ENCODE measurements at places on chromosomes 12 and 14. TPM values are rescaled to one million over a fixed set of nuclear protein-coding genes. Genes with fewer than 3 reads are reported as not detected.

Gene PUS7L
- total RNA-seq, result 33.8 TPM

Gene KRT85
- not detected for total RNA-seq

Gene LRCOL1
- not detected for total RNA-seq

Gene SLC25A47
- not detected for total RNA-seq

Gene SOS2
- total RNA-seq, result 26.6 TPM

Gene CABP1
- not detected for total RNA-seq

Gene DYNC1H1
- total RNA-seq, result 377 TPM

Gene GPX2
- total RNA-seq, result not detected

Gene FAM222A
- 1.3 TPM for total RNA-seq

Gene TSPAN11
- 0.14 TPM for total RNA-seq

Gene ADAMTS20
- total RNA-seq, result not detected

Gene ALDH1L2
- 30.5 TPM for total RNA-seq

Gene IFI27
- total RNA-seq, result 43.2 TPM

Gene RPL10L
- not detected for total RNA-seq

Gene EAPP
- 37.9 TPM for total RNA-seq

Gene SRP54
- 89.7 TPM for total RNA-seq

Gene TAS2R31
- 7.7 TPM for total RNA-seq

Gene OTX2
- total RNA-seq, result not detected

Gene EEA1
- 21.9 TPM for total RNA-seq

Gene ACOT6
- total RNA-seq, result not detected

Gene IGF1
- total RNA-seq, result 0.22 TPM

Gene ARHGEF40
- 17.5 TPM for total RNA-seq

Gene EXOC3L4
- total RNA-seq, result 2.4 TPM

Gene TAS2R42
- not detected for total RNA-seq

Gene SOAT2
- total RNA-seq, result not detected

Gene GPD1
- total RNA-seq, result not detected

Gene FAM90A1
- 0.14 TPM for total RNA-seq

Gene TMEM30B
- total RNA-seq, result not detected

Gene WNT1
- not detected for total RNA-seq

Gene CFAP73
- not detected for total RNA-seq

Gene KLRB1
- not detected for total RNA-seq

Gene SELPLG
- total RNA-seq, result 2.1 TPM

Gene B4GALNT1
- total RNA-seq, result 5.3 TPM

Gene HOXC9
- 5.0 TPM for total RNA-seq

Gene FLVCR2
- total RNA-seq, result 1.1 TPM

Gene DNAJC22
- 2.1 TPM for total RNA-seq

Gene SNAPC1
- total RNA-seq, result 10.6 TPM

Gene TMEM229B
- 0.43 TPM for total RNA-seq

Gene IRAK3
- total RNA-seq, result 5.9 TPM

Gene CINP
- total RNA-seq, result 58.8 TPM

Gene HSPA2
- total RNA-seq, result 19.2 TPM

Gene DCAF5
- 24.8 TPM for total RNA-seq

Gene WSCD2
- total RNA-seq, result not detected

Gene MYH6
- total RNA-seq, result not detected

Gene ZDHHC22
- not detected for total RNA-seq

Gene LRP1-AS
- not detected for total RNA-seq

Gene PTPRQ
- 0.22 TPM for total RNA-seq

Gene KRT79
- 0.72 TPM for total RNA-seq

Gene GLT1D1
- total RNA-seq, result not detected

Gene CACNA1C
- 3.6 TPM for total RNA-seq

Gene CD163L1
- 2.4 TPM for total RNA-seq
